ENCODE measurements at places on chromosomes 5 and 9.
A peak's percentile ranks its signal among the peaks of the same experiment; 100 is the strongest.

DNA sequence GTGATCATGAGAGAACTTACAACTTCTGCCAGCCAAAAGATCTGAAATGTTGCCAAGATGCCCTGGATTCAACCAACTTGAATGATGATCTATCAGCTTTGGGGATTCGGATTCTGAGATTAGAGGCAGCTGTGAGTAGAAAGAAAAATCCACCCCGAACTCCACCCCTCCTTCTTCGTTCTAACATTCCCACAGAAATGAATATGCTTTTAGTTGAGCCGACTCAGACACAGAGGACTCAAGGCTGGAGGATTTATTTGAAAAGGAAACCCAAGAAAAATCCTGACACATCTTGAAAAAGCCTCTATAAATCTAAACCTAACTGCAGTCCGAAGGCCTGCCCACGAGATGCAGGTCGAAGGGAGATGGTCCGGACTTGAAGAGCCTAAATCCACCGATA, 275.0 kb downstream of the GAS1 start:
- no peak for DNase-seq

DNA sequence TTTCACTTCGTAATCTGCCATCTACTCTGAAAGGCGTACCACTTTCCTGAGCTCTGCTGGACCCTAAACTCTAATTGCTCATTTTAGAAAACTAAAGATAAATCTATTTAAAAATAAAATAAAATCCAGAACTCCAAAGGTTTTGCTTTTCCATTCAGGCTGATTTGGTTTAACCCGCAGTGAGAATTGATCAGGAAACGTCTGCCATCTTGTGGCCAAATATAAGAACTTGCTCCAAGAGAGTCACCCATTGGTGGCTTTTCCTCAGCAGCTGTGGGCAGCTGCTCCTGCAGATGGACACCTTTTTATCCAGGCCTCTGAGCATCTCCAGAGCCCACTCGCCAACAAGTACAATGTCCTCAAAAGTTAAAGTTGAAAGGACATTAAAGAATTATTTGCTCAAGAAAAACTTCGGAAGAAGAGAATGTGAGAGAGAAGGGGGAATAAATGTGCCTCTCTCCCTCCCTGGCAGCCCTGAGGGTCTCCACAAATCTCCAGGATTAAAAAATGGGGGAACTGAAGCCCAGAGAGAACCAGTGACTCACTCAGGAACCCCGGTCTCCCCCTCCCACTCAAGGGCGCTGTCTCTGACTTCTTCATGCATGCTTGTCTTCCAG, 4.1 kb downstream of the SAXO1 start:
- DNase-seq: peak; percentile 60

DNA sequence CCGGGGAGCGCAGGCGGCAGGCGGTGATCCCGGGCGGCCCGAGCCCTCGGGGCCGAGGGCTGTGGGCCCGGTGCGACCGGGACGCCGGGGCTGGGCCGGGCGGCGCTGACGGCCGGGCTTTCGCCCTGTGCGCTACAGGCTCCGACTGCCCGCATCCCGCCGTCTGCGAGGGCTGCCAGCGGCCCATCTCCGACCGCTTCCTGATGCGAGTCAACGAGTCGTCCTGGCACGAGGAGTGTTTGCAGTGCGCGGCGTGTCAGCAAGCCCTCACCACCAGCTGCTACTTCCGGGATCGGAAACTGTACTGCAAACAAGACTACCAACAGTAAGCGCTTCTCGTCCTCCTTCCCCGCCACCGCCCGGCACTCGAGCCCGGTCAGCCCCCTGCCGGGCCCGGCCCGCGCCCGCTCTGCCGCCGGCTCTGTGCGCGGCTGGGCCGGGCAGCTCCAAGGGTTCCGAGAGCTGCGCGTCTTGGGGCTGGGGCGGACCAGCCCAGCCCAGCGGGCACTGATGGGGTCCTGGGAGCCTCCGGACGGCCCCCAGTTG, 1.6 kb downstream of the LMX1B start:
- peak; percentile 43 for DNase-seq

GRCh38 chr9:113274474-113275156, 757 bp downstream of the CDC26 start:
- DNase-seq: peak; percentile 73

Measured in kidney capillary endothelial cell (primary cell).